ENCODE measurements at places on chromosomes 6 and 20.

GRCh38 chr6:145015739-145016558, 719.4 kb downstream of the EPM2A start:
- no peak for DNase-seq

GRCh38 chr6:90691823-90692222, 105.0 kb upstream of the MAP3K7 start:
- no peak for DNase-seq

GRCh38 chr20:59765599-59766177, 161.3 kb downstream of the PHACTR3 start:
- no peak for DNase-seq

DNA sequence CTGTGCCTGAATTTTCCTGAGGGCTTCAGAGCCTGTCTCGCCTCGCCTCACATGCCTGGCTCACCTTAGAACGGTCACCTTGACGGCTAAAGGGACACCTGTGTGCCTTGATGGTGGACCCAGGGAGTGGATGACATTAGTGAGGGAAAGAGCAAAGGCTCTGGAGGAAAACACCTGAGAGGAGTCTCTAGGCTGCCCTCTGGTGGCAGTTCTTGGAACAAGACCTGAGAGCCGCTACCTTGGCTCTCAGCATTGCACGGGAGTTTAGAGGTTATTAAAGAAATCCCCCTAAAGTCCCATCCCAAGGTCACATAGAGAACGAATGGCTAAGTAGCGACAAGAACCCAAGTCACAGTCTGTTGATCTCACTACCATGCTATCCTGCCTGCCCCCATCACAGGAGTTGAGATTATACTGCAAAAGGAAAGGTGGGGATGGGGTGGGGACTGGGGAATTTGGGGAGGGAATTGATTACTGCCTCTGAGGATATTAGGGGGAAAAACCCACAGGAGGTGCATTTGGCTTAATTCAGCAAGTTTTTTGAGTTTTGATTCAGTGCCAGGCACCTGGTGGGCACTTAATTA, 7.9 kb upstream of the CDSN start:
- DNase-seq = no peak

GRCh38 chr20:54598352-54598751, 123.0 kb downstream of the DOK5 start:
- no peak for DNase-seq

- no peak for DNase-seq
Measured at GRCh38 chr20:22985239-22985778, 49.8 kb upstream of the SSTR4 start.

GRCh38 chr6:166950443-166950821, 5.9 kb downstream of the RNASET2 start:
- DNase-seq = no peak

GRCh38 chr6:166204852-166205650, 37.4 kb upstream of the TBXT start:
- no peak for DNase-seq

GRCh38 chr6:111663692-111664564, 58.2 kb upstream of the TRAF3IP2 start:
- no peak for DNase-seq

- no peak for DNase-seq
Measured at GRCh38 chr20:4574356-4574690, 147.4 kb upstream of the PRND start.

DNA sequence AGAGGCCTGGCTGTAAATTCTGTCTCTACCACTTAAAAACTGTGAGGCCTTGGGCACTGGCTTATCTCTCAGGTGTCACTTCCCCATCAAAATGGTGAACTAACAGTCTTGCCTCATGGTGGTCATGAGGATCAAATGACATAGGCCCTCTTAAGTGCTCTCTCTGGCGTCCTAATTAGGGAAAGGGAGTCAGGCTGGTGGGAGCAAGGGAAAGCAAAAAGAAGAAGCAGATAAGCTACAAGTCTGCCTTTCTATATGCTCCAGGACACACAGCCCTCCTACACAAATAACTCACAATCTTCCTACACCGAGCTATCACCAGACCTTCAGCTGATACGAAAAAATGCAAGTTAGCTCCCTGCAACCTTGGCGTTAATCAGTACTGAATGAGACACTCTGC, 19.5 kb upstream of the SLC22A16 start:
- DNase-seq = no peak

DNA sequence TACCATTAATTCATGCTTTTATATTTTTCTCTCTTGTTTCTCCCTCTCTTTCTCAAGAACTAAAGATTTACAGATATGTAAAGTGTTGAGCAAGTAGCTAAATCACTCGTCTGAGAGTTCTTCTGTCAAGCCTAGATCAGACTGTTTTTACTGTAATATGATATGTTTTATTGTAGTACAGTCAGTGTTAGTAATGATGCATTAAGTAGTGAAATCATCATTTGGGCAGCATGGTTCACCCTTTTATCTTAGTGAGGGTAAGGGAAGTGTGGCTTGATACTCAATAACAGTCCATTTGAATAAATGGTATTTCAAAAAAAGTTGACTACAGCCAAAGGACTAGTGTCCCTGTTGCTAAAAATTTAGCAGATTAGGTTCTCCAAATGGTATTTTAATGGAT, 9.2 kb downstream of the CYB5R4 start:
- no peak for DNase-seq

GRCh38 chr6:40947876-40948526, 91.0 kb downstream of the UNC5CL start:
- no peak for DNase-seq

DNA sequence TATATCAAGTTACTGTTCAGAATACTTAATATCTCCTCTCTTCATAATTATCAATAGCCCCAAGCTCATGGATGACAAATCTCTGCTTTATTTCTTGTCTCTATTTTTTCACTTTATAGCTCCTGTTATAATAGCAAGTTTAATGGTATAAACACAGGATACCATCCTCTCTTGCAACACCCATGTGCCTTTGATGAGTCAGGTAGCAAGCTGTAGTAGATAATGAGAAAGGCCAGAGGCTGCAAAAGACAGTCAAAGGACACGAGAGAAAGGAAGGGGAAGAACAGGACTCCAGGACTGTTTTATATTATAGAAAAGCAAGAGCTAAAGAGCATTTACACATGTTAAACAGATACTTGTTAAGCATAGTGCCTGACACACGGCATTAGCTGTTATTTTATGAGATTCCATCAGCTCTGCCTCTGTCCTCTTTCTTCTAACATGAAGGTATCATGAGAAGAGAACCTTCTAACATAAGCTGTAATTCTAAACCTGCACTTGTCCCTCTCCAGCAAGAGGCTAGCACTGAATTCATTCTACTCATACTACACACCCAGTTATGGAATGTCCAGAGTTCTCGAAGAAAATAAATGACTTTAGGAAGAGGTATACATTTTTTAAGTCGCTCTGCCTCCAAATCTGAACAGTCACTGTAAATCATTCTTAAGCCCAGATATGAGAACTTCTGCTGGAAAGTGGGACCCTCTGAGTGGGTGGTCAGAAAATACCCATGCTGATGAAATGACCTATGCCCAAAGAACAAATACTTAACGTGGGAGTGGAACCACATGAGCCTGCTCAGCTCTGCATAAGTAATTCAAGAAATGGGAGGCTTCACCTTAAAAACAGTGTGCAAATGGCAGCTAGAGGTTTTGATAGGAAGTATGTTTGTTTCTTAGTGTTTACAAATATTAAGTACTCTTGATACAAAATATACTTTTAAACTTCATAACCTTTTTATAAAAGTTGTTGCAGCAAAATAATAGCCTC, 45.0 kb downstream of the NT5E start:
- no peak for DNase-seq

- DNase-seq = no peak
Measured at GRCh38 chr6:70292193-70292592, 10.7 kb downstream of the COL9A1 start.

GRCh38 chr6:123802351-123802696, 1.3 kb upstream of the NKAIN2 start:
- no peak for DNase-seq

DNA sequence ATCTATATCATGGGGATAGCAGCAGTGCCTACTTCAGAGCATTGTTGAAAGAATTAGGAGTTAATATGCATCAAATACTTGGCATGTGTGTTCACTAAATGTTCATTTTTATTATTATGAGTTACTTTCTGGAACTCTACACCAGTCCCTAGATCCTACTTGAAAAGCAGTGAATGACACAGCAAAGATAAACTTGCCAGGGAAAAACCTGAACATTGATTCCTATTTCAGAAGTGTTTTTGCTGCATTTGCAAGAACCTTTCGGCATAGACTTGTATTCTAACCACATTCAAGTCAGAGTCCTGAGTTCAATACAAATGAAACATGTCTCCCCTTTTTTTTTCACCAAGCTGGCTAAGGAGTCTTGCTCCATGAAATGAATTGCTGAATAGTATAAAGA, 187.4 kb upstream of the TAB2 start:
- DNase-seq = no peak

- no peak for DNase-seq
Measured at GRCh38 chr20:63775096-63775978, 35.8 kb downstream of the SLC2A4RG start.

- DNase-seq = no peak
Measured at GRCh38 chr6:12656906-12657305, 59.7 kb upstream of the PHACTR1 start.

- no peak for DNase-seq
Measured at GRCh38 chr6:29875257-29875656, 47.6 kb downstream of the HLA-G start.

- DNase-seq = no peak
Measured at GRCh38 chr20:21141825-21142224, 15.9 kb downstream of the KIZ start.

GRCh38 chr6:28953585-28954258, 29.9 kb upstream of the TRIM27 start:
- no peak for DNase-seq

DNA sequence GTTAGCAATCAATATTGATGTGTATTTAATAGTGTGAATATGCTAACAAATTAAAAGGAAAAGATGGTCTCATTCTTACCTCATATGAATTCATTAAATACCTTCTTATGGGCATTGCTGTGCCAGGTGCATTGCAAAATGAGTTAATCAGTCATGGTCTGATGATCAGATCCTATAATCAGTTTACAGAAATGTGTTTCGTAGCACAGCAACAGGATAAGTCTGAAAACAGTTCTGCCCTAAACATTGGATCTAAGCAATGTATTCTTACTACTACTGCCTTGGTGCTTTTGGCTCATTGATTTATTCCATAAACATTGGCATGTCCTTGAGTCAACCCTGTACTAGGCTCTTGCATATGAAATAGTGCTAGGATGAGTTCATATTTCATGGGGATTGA, 417.0 kb upstream of the JAG1 start:
- DNase-seq = no peak

DNA sequence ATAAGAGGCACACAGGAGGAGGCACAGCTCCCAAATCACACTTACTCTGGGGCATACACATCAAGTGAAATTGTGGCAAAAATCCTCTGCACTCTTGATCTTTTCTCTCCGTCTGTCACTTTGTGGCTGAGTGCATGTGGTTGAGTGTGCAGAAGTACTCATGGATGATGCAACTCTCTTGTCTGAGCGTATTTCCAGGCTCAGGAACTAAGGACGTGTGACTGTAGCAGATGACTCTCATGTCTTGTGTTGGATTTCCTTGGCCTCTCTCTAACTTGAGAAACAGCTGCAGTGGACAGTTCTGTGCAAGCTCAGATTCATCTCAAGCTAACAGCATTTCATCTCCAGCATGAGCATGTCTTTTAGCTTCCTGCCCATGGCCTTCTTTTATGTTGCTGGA, 245.4 kb upstream of the FLRT3 start:
- DNase-seq = no peak

GRCh38 chr20:43516251-43516824, 8.8 kb downstream of the L3MBTL1 start:
- DNase-seq = no peak

- DNase-seq = no peak
Measured at GRCh38 chr6:7726416-7727085, 652 bp downstream of the BMP6 start.

- no peak for DNase-seq
Measured at GRCh38 chr6:106536851-106537250, 92.4 kb downstream of the RTN4IP1 start.

- DNase-seq = no peak
Measured at GRCh38 chr6:74642101-74642500, 563.8 kb downstream of the COL12A1 start.

DNA sequence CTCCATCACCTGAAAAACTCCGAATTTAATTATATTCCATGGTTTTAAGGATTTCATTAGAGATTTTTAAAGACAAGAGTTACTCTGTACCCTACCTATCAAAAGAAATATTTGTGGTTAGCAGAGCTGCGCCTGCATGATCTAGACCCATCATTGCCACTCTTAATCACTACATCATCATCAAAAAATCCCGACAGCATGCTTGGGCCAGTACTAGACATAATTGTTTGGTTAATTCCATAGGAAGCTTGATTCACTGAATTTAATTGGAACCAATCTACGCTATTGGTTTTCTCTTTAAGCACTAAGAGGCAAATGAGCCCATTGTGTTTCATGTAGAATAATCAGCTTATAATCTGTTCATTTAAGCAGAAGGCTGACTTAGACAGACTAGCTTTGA, 33.4 kb upstream of the RNF217 start:
- no peak for DNase-seq

DNA sequence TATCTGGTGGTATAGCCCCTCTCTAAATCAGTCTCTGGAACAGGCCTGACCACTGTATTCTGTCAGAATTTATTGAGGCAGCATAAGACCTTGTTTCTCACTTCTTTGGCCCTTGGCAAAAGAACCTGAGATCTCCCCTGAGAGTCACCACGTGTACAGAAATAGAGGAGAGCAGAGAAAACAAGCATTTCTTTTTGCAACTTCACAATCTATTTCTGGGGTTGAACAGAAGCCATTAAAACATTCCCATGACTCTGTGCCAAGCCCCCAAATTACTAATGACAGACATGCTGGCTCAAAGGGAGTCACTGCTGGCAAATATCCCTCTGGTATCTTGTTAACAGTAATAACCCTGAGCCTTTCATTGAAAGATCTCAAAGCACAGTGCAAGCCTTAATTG, 395.3 kb downstream of the MAFB start:
- DNase-seq = no peak

GRCh38 chr6:101451981-101452380, 58.5 kb downstream of the GRIK2 start:
- DNase-seq = no peak

GRCh38 chr6:82364087-82365015, 734 bp downstream of the TPBG start:
- peak; percentile 79 for DNase-seq

Data from coronary artery (tissue), 2 donors.